ENCODE measurements at places on chromosomes 5 and 9.

DNA sequence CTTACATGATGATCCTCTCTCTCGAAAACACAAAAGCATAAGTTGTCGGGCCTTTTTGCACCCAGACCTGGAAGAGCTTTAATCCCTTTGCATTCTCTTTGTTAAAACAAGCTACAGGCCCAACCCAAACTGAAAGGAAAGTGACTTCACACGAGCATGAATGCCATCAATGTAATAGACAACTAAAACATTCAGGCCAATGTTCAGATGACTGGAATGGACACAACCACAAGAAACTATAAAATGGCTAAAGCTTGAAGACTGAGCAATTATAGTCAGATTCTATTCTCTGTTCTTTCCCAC is 45.5 kb downstream of the RFX3 start:
- DNase-seq, result no peak

GRCh38 chr5:3394891-3395599 is 200.6 kb upstream of the IRX1 start:
- DNase-seq, result no peak

- DNase-seq, result no peak
These were observed 191.4 kb downstream of the TMEM167A start for GRCh38 chr5:82885627-82886389.

DNA sequence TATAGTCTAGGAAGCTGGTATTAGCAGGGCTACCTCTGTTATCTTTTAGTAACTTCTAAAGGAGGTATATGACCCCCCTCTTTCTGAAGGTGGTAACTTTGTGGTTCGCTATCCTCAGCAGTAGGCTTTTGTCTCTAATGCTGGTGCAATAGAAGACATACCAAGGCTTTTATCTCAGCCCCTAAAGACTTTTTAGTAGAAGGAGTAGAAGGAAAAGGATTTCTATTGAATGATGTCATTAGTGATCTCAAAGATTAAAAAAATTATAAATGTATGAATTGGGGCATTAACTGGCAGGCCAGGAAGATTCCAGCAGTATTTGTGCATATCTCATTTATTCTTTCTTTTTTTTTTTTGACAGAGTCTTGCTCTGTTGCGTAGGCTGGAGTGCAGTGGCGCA is 78.2 kb downstream of the RAI14 start:
- no peak for DNase-seq

- DNase-seq, result no peak
These were observed 18.7 kb downstream of the IFT74 start for GRCh38 chr9:26974927-26975326.

GRCh38 chr5:158119961-158120723 is 261.2 kb upstream of the CLINT1 start:
- no peak for DNase-seq

GRCh38 chr5:999032-999501 is 9.5 kb upstream of the NKD2 start:
- DNase-seq, result no peak

GRCh38 chr9:110714314-110714713 is 45.7 kb downstream of the MUSK start:
- no peak for DNase-seq

GRCh38 chr5:149823375-149823774 is 93.3 kb downstream of the PPARGC1B start:
- DNase-seq, result no peak

DNA sequence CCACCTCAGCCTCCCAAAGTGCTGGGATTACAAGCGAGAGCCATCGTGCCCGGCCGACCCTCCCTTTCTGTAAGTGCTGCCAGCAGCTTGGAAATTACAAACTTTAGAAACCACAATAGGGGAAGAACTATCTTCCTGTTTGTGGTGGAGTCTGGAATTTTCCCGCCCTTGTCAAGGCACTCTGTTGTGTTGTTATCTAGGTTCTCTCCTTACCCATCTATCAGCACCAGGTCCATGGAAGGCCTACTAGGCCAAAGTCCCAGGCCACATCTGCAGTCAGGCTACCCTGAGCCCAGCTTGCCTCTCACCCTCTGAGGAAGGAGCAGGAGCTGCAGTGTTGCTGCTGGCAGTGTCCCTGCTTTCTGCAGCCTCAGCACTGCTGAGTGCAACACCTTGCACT is 214.9 kb downstream of the MCTP1 start:
- DNase-seq, result no peak

- DNase-seq, result no peak
These were observed 38.7 kb downstream of the SCAMP1 start for GRCh38 chr5:78399116-78399515.

DNA sequence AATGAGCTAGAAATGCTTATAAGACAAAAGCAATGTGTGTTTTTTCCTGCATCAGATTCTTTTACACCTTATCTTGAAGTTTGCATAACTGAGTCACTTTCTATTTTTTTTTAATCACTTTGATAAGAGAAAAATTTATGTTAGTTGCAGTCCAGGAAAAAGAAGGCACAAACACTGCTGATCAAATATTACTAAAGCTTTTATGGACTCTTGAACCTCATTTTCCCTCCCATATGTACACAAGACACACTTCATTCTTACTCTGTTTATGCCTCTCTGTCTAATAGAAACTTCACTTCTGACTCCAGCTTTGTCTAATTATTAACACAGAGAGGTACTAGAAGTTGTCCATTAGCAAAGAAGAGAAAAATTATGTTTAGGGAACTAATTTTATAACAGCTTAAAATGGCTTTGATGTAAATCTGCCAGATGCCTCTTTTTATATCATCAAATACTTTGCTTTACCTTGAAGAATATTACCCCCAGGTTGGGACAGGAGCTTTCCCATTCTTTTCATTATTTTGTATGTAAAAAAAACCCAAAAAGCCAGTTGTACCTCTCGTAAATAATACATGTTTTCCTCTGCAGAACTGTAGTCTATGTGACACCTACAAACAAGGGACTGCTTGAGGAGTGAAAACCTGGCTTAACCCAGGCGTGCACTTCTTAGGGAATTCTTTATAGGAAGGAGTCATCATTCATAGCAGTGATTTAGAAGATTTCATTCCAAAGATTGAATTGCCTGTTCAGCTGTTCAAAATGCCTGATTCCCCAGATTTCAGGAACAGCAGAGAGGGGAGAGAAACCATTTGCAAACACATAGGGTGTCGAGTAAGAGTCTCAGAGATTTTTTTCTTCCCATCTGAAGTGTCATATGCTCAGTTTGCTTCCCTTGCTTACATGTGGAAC is 72.6 kb downstream of the DAPK1 start:
- no peak for DNase-seq

DNA sequence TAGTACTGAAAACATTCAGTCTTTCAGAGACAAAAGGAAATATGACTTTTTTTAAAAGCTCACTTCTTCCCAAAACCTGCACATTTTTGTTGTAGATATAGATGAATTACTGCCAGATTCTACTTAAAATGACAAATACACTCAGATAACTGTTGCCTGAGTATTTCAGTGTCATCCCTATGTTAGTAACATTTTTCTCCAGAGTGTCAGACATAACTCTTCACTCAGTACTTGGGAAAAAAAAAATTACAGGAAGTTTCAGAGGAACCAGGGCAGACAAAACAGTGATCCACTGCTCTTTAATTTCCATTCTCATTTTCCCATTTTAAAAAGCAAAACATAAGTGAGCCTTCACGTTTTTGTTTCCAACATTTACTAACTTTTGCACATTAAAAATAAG is 79.3 kb upstream of the ITGA1 start:
- no peak for DNase-seq

DNA sequence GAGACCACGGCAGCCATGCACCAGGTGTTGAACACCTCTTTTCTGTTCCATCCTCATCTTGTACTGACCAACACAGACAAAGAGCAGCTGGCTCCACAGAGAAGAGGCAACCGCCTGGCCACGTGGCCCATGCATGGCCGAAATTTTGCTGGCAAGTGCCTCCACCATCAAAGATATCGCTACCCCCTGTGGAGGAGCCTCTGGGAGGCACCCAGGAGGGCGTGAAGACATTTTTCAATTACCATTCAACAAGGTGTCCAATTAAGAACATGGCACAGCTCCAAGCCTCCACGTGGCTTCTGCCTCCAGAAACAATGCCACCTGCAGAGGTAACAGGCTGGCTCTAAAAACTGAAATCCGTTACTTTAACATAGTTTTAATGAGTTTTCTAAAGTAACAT is 54.4 kb upstream of the CKS2 start:
- DNase-seq, result no peak

GRCh38 chr9:98538203-98538602 is 170.5 kb downstream of the GABBR2 start:
- DNase-seq, result no peak

- no peak for DNase-seq
These were observed 148.5 kb downstream of the SGCD start for GRCh38 chr5:156475182-156476157.

DNA sequence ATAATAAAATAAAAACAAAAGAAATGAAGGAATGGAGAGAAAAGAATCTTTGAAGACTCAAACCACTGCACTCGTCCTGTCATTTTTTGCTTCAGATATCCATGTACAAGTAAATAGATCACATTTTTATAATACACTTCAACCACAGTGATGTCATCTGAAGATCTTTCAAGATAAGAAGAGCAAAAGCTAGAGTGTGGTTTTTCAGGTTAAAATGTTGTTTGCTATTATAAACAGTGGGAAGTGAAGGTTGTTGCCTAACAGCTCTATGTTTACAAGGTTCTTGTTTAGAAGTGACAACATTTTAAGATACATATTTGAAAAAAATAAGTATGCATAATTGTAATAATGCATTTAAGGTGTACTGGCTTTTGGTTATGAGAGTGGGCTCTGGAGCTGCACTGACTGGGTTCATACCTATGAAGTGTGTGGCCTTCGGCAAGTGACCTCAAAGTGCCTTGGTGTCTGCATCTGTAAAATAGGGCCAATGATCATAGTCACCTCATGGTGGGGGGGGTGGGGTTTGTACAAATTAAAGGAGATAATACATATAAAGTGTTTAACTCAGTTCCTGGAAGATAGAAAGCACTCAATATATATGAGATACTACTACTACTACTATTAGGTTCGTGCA is 45.5 kb upstream of the IL7R start:
- DNase-seq, result no peak

DNA sequence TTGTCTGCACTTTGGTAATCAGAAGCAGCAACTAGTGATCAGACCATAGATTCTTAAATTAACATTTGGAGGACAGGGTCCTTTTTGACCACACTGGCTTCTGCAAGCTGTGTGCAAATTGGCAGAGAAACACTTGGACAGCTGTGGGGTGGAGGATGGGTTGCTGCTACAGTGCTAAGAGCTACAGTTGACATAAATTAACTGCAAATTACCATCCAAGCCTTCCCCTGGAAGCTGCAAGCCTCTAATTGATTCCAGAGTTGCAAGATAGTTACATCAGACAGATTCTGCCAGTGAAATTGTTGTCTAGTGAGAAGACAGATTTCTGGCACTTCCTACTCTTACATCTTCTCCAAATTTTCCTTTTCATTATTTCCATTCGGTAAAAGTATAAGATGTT is 517.7 kb downstream of the DIRAS2 start:
- no peak for DNase-seq

- DNase-seq, result no peak
These were observed 54.1 kb downstream of the MAN2A1 start for GRCh38 chr5:109743770-109744212.

DNA sequence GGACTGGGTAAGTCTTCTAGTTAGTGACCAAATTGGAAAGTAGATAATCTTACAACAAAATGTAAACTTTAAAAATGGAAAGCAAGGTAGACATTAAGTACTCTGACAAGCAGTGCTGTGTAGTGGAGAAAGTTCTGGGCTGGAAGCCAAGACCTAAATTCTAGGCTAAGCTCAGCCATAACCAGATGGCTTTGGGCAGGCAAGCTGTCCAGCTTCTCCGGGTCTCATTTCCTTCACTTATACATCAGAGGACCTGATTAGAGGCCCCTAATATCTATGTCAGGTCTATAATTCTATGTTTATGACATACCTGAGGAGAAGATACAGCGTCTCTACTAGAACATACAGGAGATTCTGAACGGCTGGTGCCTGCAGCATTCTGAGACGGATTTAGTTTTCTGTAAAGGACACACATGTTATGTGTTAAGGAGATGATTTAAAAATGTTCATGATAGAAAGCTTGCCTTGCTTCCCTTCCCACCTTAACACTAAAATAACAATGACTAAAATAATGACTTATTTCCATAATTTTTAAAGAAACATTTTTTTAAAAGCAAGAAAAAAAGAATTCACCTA is 61.2 kb downstream of the ELL2 start:
- DNase-seq, result no peak

GRCh38 chr9:121865060-121865459 is 213.6 kb downstream of the DAB2IP start:
- no peak for DNase-seq

GRCh38 chr5:160926428-160926827 is 74.4 kb upstream of the ATP10B start:
- no peak for DNase-seq

DNA sequence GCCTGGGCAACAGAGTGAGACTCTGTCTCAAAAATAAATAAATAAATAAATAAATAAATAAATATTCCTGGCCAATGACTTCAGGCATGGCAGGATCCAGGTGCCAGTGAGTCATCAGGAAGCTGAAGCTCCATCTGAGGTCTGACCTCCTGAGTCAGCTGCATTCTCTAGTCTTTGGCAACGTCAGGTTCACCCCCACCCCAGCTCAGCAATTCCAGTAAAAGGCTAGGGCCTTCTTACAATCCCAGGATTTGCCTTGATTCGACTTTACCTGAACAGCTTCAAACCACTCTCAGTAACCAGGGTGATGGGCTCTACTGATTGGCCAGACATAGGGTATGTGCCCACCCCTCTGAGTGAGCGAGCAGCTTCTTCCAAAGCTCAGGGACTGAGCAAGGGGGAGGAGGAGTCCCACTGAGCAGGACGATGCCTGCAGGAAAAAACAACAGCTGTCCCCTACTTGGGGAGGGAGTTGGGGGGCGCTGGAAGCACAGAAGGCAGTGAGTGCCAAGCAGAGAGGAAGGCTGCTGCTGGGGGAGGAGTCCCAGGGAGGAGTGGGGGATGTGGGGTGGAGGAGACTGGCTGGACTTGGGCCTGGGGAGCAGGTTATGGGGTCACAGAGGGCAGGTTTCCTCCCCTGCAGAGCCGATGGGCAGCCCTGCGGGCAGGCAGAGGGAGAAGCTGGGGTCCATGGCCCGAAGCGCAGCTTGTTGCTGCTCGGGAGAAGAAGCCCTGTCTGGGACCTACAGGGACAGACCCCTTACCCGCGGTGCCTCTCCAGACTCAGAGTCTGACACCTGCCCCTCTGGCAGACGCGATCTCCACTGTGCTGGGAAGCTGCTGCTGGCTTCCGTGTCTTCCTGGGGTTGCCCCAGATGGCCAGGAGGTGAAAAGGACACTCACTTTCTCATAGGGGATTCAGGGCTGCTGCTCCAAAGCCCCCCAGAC is 25.9 kb upstream of the UNC5A start:
- no peak for DNase-seq

- no peak for DNase-seq
These were observed 78.2 kb upstream of the RAPGEF1 start for GRCh38 chr9:131818089-131818488.

GRCh38 chr5:157812086-157812485 is 46.9 kb downstream of the CLINT1 start:
- no peak for DNase-seq

Data from activated CD4-positive, alpha-beta T cell treated with anti-CD3 and anti-CD28 coated beads, Interleukin-2, amount 50 U/mL, for 4 hours (primary cell).